ENCODE measurements at places on chromosomes 5 and 9.

DNA sequence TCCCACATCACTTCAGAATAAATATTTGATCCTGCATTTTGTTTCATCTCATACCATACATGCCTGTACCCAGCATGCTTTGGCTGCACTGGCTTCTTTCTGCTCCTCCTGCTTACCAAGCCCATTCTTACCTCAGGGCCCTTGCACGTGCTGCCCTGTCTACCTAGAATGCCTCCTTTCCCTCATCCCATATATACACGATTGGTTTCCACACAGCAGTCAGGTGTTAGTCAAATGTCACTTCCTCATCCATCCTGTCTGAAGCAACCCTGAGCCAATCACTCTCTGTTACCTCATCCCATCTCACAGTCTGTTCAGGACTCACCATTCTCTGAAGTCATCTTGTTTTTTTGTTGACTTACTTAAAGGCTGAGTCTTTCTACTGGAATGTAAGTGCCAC, 30.3 kb downstream of the CAST start:
- DNase-seq, result peak; percentile 36

- no peak for DNase-seq
Observed at GRCh38 chr5:131084436-131084835, 80.6 kb downstream of the HINT1 start.

DNA sequence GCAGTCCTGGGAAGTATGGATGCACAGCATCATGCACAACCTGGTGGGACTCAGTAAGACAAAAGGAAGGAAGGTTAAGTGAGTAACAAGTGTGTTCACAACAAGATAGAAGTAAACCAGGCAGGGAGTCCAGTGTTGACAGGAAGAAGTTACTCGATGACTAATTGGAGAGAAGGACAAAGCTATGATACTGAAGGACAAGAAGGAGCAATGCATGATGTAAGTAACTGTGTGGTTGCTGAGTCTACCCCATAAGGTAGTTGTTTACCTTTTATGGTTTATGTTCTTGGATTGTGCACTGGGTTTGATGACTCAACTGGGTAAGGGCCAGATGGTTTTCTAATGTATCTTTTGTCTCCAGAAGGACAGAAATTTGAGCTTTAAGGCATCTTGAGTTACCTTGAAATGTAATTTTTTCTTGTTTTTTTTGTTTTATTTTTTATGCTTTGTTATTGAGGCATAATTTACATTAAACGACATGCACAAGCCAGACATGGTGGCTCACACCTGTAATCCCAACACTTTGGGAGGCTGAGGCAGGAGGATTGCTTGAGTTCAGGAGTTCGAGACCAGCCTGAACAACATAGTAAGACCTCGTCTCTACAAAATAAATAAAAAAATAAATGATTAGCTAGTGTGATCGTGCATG, 89.2 kb upstream of the CAST start:
- DNase-seq, result peak; percentile 90

DNA sequence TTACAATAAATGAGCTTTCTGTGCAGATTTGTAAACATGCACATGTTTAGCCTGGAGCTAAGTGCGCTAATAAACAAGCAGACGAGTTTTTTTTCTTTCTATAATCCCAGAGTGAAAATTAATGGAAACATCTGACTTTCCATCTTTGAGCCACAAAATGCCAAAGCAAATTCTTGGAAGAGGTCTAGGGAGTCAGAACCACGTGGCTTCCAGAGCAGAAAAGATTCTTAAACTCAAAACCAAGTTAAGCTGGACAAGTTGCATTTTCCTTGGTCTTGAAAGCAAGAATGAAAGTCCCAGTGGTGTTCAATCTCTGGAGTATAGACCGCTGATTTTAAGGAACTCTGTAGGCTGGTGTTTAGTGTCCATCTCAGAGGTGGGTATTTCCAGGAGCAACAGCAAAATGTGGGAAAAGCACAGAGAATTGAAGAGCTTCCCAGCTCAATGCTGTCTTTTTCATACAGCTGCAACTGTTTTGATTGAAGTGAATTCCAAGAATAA, 71.4 kb downstream of the MYO10 start:
- peak; percentile 59 for DNase-seq

DNA sequence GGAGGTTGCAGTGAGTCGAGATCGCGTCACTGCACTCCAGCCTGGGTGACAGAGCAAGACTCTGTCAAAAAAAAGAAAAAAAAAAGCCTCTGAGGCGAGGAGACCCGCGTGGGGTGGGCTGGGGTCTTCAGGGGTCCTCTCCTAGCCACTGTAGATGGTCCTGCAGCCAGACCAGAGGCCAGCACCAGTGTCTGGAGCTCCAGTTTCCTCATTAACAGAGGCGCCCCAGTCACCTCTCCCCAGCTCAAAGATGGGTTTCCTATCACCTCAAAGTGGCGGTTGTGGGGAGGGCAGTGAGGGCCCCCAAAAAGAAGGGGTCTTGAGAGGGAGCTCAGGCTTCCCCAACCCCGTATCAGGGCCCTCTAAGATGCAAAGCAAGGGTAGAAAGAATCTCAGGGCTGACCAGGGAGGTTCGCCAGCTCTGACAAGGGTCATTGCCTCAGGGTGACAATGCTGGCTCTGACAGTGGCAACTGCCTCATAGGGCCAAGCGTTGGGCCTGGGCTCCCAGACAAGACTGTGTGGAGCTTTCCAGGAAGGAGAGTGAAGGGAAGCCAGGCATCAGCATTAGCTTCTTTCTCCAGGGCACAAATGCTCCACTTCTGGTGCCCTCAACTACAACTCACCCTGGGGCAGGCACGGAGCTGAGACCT, 15.0 kb downstream of the STK10 start:
- DNase-seq, result no peak

DNA sequence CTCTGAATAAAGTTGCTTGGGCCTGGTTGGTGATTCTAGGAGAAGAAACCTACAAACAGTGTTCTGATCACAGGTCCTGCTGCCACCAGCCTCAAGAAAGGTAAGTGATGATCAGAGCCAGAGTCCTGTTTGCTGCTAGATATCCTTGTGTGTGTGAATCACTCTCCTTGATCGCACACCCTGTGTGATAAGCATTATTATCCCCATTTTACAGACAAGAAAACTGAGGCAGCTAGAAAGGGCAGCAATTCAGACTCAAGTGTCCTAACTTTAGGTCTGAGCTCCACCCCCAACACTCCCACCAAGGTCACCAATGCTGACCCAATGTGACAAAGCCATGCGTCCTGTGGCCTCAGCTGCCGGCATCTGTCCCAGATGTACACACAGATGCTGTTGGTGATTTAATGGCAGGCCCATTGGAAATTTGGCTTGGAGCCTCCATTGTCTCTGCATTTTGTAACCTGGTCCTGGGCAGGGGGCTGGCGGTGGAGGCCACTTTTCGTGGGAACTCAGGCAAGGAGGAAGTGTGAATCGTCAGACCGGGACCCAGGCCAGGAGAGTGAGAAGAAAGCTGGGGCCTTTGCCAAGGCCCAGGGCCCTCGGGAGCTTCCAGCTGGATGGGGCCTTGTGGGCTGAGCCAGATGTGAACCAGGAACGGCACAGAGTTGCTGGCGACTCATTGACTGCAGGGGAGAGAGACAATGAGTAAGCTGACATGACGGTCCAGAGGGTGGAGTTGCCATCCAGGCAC, 29.8 kb upstream of the GGTA1 start:
- peak; percentile 97 for DNase-seq

DNA sequence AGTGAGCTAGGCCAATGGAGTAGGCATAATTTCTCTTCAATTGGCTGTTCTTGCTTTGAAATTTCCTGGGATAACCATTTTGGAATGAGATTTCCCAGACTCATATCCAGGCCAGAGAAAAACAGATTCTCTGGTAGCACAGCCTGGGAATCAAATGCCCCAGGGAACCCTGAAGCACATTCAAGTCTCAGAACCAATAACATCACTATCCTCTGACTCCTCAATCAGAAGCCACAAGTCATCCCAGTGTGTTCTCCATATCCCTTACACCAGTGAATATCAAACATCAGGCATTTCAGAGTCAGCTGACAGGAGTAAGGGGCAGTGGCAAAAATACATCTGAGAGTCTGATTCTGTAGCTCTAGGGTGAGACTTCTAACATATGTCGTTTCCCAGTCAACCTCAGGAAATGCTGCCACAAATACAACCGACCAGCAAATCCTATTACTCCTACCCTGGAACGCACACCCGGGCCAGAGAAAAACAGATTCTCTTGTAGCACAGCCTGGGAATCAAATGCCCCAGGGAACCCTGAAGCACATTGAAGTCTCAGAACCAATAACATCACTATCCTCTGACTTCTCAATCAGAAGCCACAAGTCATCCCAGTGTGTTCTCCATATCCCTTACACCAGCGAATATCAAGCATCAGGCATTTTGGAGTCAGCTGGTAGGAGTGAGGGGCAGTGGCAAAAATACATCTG, 537.7 kb upstream of the NMUR2 start:
- no peak for DNase-seq

DNA sequence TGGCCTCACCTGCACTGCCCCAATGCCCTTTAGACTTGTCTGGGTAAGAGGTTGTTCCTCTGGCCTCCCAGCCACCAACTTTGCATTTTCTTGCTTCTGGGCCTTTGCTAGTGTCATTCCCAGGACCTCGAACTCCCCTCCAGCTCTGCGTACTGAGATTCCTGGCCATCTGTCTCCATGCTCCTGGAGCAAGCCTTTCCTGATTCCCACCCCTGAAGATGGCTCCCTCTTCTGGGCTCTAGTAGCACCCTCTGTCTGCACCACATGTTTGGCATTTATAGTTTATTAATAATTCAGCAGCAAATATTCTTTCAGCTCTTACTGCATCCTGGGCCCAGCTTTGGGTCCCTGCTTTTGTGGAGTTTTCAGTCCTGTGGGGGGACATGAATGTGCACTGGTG, 14.9 kb downstream of the FAM163B start:
- no peak for DNase-seq

Measured in fibroblast of skin of scalp (primary cell).